Activated T-helper 9 cell treated with anti-CD3 and anti-CD28 coated beads, Interleukin-2, amount 50 U/mL, for 16 hours (primary cell): ENCODE measurements at places on chromosomes 16 and 17.

GRCh38 chr17:79997011-79997660 lies 38.5 kb downstream of the TBC1D16 start:
- DNase-seq: peak; percentile 52

- no peak for DNase-seq
These were observed 443.2 kb downstream of the XYLT1 start for GRCh38 chr16:17027488-17028129.

- no peak for DNase-seq
These were observed 64.9 kb downstream of the IRF8 start for GRCh38 chr16:85963753-85964285.

- DNase-seq: no peak
These were observed 1.9 kb downstream of the CALB2 start for GRCh38 chr16:71360378-71360777.

DNA sequence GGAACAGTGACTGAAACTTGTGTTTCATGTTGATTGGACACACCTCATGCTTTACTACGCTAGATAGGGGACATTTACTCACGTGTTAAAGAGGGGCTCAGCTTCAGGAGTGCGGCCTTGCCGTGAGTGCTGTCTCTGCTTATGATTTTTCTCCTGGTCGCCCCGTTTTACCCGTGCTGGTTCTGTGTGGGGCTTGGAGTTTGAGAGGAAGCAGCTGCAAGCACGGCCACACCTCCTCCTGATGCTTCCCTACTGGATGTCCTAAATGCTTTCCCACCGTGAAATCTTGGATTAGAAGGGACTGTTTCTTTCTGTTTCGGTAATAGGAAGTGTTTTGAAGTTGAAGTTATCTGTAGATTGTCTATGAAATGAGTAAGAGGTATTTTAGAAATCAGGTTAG lies 54.0 kb upstream of the ZNF750 start:
- DNase-seq: no peak

DNA sequence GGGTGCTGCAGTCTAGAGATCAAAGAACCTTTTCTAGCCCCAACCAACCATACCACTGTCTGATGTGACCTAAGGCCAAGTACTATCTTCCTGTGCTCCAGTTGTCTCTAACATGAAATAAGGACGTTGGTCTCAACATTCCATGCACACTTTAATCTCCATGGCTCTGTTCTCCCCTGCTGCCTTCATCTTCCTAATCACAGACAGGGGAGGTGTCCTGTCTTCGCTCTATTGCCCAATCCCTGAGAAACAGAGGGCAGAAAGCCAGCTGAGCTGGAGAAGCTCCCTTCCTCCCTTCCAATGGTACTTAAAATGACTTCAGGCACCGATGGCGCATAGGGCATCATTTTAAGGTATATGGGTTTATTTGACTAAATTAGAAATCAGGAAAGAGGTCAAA lies 148.9 kb upstream of the GNAO1 start:
- no peak for DNase-seq

GRCh38 chr16:69934044-69934443 lies 17.1 kb upstream of the CLEC18A start:
- DNase-seq: no peak

GRCh38 chr17:63950940-63951907 lies 19.1 kb upstream of the CD79B start:
- DNase-seq: no peak

DNA sequence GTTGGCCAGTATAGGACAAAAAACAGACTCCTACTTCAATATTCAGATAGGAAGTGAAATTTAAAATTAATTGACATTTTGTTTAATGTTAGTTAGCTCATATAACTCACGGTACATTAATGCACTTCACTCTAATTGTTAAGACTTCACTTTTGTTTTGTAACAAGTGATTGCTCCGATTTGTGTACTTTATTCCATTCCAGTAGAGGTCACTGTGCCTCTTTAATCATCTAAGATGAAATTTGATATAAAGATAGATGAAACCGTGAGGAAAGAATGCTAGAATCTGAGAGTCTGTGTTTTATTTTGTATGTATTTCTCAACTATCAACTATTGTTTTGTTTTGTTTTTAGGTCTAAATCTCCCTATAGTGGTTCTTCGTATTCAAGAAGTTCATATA lies 29.0 kb downstream of the RBBP6 start:
- no peak for DNase-seq

DNA sequence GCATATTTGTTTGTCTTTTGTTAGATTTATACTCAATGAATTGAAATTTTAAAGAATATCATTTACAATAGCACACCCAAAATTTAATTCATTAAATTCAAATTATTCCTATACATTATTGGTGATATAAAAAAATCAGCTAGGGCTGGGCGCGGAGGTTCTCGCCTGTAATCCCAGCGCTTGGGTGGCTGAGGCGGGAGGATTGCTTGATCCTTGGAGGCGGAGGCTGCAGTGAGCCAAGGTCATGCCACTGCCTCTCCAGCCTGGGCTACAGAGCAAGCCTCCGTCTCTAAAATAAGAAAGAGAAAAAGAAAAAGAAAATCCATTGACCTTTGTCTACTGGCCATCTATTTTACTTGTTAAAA lies 4.5 kb upstream of the PRDM7 start:
- DNase-seq: no peak

DNA sequence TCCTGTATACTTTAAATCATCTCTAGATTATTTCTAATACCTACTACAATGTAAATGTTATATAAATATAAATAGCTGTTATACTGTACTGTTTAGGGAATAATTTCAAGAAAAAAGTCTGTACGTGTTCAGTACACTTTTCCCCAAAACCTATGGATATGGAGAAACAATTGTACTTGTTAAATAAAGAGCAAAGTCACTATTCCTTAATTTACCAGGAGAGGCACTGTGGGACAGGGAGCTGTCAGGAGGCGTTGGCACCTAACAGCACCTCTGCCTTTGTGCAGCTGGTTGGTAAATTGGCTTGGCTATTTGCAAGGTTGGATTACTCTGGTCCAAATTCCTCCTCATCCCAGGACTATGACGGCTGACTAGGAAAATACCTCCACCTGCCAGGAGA lies 28.0 kb downstream of the CRHR1 start:
- DNase-seq: no peak

DNA sequence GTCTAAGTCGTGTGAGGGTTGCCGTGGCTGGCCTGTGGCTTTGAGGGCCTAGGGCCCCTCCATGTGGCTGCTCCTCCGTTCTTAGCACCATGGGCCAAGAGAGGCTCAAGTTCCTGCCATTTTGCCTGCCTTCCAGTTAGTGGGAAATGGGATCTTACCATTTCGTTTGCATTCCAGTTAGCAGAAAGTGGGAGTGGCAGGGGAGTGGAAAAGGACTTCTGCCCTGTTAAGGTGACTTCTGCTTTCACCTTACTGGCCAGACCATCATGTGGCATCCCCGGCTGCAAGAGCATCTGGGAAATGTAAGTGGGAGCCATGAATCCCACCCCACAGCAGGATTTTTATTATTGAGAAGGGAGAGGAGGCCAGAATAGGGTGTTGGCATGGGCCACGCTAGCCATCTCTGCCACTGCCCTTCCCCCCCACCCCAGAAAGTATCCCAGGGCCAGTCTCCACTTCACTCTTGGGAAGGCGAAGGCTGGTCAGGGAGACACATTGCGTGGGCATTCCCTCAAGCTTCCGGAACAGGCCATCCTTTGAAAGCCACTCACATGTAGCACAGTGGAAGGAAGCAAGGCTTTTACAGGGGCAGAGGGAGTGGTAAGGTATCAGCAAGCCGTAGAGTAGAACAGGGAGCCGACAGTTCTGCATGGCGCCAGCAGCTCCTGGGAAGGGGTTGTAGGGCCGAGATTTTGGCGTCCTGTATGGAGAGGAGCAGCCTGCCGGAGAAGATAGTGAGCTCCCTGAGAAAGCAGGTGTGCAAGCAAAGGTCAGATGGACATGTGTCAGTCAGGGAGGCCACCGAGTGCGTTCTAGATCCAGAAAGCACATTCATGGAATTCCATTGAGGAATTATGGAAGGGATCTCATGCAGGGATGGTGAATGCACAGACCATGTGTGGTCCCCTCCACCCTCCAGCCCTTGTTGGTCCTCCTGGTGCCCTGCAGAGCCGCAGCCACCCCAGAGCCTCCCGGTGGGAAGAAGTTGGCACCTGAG lies 33.4 kb downstream of the CMIP start:
- DNase-seq: no peak

- no peak for DNase-seq
These were observed 10.4 kb downstream of the ERBB2 start for GRCh38 chr17:39709998-39710964.

- no peak for DNase-seq
These were observed 50.7 kb upstream of the CLEC18B start for GRCh38 chr16:74472010-74472409.

DNA sequence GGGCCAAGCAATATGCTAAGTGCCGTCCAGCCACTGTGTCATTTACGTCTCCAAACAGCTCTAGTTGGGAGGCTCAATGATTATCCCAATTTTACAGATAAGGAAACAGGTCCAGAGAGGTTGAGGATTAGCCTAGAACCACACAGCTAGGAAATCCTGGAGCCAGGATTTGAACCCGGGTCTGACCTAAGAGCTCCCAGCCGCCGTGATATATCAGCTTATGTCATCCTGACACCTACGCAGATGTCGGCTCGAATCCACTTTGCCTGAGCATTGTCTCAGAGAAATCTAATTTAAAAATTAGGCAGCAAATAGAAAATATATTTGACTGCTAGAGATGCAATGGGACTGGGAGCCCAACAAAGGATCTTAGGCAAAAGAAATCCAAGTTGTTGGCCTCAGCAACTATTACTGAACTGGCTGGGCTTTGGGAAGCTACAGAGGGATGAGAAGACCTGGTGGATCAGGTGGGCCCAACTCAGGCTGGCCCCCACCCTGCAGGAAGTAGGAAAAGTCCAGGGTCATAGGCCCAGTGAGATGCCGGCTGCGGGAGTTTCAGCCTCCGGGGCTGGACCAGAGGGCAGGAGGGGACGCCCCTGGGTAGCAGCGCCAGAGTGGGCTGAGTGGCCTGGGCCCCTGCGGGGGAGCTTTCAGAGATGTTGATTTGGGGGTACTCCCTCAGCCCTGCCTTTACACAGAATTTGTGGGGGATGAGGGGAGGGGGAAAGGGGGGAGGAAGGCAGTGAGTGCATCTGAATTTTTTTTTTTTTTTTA lies 35.1 kb upstream of the IL21R start:
- DNase-seq: no peak

DNA sequence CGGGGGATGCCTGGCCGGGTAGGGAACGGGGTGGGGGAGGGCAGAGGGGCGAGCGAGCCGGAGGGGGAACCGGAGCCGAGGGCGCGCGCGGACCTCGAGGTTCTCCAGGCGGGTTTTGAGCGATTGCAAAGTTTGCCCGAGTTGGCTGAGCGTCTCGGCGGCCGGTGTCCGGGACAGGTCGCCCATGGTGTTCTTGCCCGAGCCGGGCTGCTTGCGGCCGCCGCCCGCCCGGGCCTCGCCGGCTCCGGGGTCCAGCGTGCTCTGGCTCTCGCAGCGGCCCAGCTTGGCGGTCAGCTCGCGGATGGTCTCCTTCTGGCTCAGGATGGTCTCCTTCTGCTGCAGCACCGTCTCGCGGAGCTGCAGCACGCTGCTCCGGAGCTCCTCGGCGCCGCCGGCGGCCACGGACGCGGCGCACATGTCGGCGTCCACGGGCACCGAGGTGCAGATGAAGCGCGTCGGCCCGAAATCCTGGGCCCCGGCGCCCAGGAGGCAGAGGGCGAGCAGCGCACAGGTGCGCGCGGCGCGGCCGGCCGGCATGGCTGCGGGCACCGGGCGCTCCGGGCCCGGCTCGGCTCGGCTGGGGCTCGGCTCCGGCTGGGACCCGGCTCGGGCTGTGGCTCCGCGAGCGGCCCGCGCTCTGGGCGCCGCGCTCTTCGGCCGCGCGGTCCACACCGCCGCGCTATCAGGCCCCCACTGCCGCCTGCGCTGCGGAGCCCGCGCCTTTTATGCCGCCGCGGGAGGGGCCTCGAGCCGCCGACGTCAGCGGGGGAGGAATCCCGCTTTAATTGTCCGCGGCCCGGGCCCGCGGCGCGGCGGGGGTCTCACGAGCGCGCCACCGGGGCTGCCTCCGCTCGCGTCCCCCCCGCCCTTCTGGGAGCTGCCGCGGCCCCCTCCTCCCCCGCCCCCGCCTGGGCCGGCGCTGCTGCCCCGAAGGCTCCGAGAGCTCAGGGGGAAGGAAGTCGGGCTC lies at the start of gene NPTX1:
Gene NPTX1 (minus strand): TSS at position 698 of the 967 bp plus-strand sequence. CDS start 161 bp downstream, at position 537.
- DNase-seq: no peak

DNA sequence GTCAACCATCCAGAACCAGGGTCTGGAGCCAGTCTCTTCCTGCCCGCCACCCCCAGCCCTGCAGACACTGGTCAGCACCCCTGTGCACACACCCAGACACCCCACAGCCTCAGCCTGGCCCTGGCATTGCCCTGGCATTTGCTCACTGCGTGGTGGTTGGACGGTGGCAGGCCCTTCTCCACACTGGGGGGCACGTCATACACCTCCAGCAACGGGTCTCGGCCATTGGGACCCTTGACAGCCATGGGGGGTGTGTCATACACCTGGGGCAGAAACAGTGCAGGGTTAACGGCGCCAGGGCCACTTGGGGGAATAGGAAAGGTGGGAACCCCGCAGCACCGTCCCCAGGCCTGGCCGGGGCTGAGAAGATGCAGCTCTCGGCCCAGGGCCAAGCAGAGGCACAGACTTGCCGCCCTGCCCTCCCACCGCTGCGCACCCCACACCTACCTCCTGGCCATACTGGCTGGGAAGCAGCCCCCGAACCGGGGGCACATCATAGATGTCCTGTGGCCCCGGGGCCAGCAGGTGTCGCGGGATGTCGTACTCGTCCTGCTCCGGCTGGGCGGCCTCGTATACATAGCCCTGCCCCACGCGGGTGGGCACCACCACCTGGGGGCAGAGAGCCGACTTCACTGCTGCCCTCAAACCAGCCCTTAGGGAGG lies 14.6 kb downstream of the BCAR1 start:
- DNase-seq: no peak

DNA sequence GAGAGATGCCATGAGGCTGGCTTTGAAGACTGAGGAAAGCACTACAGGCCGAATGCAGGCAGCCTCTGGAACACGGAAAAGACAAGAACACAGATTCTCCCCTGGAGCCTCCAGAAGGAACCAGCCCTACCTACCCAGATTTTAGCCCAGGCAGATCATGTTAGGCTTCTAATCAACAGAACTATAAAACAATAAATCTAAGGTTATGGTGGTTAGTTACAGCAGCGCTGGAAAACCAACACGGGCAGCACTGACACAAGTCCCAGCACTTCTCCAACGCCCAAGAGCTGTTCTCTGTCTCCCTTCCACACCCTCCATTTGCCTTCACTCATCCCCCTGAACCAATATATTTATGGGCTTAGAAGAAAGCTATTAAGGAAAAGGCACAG lies 7.5 kb downstream of the ANKRD11 start:
- DNase-seq: no peak

DNA sequence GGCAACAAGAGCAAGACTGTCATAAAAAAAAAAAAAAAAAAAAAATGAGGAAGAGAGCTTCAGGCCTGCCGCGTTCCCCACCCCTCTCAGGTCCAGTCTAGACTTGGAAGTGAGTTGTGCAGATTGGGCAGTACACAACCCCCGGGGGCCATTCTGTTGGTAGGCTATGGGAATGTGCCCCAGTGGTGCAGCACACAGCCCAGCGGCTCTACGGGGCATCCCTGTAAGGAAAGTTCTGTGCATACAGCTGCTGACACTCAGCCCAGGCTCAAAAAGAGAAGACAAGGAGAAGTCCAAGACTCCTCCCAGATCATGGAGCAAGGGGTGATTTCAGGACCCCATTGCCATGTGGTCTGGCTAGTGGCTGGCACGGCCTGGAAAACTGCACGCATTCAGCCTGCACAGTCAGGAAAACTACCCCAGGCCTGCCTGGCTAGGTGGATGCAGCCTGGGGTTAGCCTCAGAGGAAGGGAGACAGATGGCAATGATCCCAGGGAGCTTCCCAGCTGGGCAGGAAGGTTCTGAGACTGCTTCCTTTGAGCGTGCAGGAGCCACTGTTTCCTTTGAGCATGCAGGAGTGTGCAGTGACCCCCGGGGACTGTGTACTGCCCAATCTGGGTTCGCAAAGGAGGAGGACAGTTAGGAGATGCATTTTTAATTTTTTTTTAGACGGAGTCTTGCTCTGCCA lies 44.8 kb downstream of the PECAM1 start:
- DNase-seq: no peak
